ENCODE measurements at places on chromosomes 6 and 20. TPM values are rescaled to one million over a fixed set of nuclear protein-coding genes. Genes with fewer than 3 reads are reported as not detected.

Gene CNKSR3
- total RNA-seq = 27.9 TPM

- no peaks in the 10 kb centered on the region for H3K36me3 ChIP-seq
- no peaks in the 10 kb centered on the region for H3K27me3 ChIP-seq
- no peaks in the 10 kb centered on the region for H3K4me1 ChIP-seq
- H3K27ac ChIP-seq = no peak overlapping the region
Observed at GRCh38 chr6:8858854-8859331, 423.5 kb upstream of the SLC35B3 start.

DNA sequence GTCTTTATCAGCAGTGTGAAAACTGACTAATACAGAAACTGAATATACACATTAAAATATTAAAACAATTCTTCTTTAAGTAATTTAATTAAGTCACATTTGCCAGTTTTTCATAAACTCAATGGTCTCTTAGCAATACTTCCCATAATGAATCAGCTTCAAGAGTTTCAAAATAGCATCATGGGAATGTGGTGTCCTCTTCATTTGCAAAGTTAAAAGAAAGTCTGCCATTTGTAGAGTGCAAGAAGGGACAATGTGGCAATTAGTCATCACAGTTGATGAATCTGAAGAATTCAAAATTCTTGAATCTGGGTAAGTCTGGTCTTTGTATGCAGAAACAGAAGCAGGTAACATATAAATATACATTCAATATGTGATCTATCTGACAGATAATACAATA, 38.7 kb downstream of the SYNE1 start:
- no peaks in the 10 kb centered on the region for H3K36me3 ChIP-seq
- no peaks in the 10 kb centered on the region for H3K27me3 ChIP-seq
- H3K4me1 ChIP-seq = no peaks in the 10 kb centered on the region
- no peak overlapping the region for H3K4me3 ChIP-seq
- no peak for DNase-seq
- no peak overlapping the region for H3K27ac ChIP-seq

Gene VSTM2L
- not detected for total RNA-seq

GRCh38 chr6:35469751-35470662, 1.8 kb downstream of the RPL10A start:
- DNase-seq = peak; percentile 64
- peaks cover 76% of the 10 kb centered on the region for H3K36me3 ChIP-seq
- H3K4me1 ChIP-seq = peaks cover 27% of the 10 kb centered on the region
- H3K27me3 ChIP-seq = no peaks in the 10 kb centered on the region
- H3K27ac ChIP-seq = peak overlapping the region; percentile 93

GRCh38 chr20:11467436-11467835, 450.3 kb upstream of the BTBD3 start:
- no peaks in the 10 kb centered on the region for H3K36me3 ChIP-seq
- no peaks in the 10 kb centered on the region for H3K27me3 ChIP-seq
- H3K4me1 ChIP-seq = no peaks in the 10 kb centered on the region

GRCh38 chr6:131910956-131911355, 40.2 kb downstream of the CCN2 start:
- no peak overlapping the region for H3K27ac ChIP-seq
- H3K4me3 ChIP-seq = no peak overlapping the region
- no peak for DNase-seq
- no peaks in the 10 kb centered on the region for H3K36me3 ChIP-seq
- H3K4me1 ChIP-seq = no peaks in the 10 kb centered on the region
- H3K27me3 ChIP-seq = no peaks in the 10 kb centered on the region

DNA sequence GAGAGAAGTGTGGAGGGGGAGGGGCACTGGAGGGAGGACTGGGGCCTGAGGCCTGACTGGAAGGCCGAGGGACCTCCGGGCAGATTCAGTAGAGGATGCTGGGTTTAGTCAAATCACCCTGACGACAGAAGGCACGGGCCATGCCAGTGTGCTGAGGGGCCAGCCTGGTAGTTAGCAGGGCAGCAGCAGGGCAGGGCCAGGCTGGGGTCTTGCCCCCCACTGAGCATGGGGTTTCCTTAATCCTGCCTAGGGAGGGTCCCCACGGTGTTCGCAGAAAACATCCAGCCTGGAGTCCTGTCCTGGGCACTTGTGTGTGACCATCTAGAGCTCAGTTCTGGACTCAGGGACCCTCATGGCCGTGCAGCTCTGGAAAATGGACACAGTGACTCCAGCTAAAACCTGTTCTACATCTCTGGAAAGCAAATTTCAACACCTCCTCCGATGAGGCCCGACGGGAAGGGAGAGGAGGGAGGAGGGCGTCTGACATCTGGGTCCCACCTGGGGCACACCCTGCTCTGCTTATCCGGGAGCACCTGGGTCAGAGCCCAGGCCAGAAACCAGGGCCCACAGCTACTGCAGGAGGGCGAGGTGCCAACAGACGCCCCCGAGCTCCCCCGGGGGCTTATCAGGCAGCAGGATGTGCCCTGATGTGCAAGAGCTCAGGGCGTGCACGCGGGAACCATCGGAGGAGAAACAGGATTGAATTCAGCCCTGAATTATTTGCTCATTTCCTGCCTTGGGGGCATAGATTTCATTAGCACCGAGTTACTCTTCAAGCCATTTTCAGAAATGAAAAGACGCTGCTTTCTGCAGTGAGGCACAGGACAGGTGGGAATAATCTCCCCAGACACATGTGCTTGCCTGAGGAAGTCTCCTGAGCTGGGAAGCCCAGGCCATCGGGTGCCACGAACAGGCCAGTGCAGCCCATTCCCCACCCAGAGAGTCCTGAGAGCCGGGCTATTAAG, 78.0 kb upstream of the MPC1 start:
- DNase-seq = no peak
- H3K4me3 ChIP-seq = no peak overlapping the region
- H3K27me3 ChIP-seq = peaks cover 48% of the 10 kb centered on the region
- no peaks in the 10 kb centered on the region for H3K36me3 ChIP-seq

Gene PPP1R14C
- 14.1 TPM for total RNA-seq

DNA sequence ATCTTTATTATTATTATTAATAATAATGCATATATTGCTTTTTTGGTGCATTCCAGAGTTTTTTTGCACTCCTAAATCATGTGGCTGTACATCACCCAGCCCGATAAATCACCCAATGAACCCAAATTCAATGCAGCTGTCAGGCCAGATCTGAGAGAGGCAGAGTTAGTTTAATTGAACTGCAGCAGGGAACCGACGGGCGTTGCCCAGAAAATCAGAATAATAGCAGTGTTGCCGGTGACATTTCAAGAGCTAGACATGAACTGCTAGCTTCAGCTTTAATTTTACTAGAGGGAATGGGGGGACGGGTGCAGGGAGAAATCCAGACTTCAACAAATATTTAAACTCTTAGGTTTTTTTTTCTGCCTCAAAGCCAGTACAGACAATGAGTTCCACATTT, 135.0 kb downstream of the CLIC5 start:
- H3K36me3 ChIP-seq = no peaks in the 10 kb centered on the region
- no peaks in the 10 kb centered on the region for H3K27me3 ChIP-seq
- no peak overlapping the region for H3K27ac ChIP-seq
- H3K4me3 ChIP-seq = no peak overlapping the region
- no peaks in the 10 kb centered on the region for H3K4me1 ChIP-seq

- peak; percentile 47 for DNase-seq
- H3K36me3 ChIP-seq = no peaks in the 10 kb centered on the region
- H3K4me1 ChIP-seq = peaks cover 15% of the 10 kb centered on the region
- peak overlapping the region; percentile 67 for H3K27ac ChIP-seq
Observed at GRCh38 chr6:130019326-130020072, 1.1 kb downstream of the L3MBTL3 start.

DNA sequence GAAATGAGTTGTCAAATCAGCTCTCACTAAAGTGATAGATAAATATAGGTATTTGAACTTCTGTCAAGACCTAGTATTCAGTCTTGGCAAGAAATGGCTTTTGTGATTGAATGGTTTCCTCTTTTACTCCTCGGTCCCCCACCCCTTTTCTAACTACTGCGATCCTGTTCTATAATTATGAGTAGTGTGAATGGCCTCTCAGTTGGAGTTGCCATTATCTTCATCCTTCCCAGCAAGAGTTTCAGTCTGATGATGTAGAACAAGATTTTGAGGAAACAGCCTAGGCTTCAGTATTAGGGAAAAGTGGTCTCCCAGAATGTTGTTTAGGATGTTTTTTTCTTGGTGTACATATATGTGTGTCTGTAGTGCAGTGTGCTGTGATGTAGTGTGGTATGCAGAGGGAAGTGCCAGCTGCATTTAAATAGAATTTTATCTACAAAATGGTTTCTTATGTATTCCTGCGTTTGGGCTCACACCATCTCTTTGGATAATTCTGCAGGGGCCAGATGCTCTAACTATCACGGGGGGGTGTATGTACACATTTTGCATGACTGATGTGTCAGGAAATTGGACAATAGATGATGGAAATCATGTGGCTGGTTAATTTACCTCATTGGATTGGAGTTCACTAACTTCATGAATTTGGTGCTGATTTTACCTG, 180.1 kb upstream of the MMS22L start:
- DNase-seq = no peak
- no peak overlapping the region for H3K27ac ChIP-seq
- no peaks in the 10 kb centered on the region for H3K27me3 ChIP-seq
- H3K36me3 ChIP-seq = no peaks in the 10 kb centered on the region

DNA sequence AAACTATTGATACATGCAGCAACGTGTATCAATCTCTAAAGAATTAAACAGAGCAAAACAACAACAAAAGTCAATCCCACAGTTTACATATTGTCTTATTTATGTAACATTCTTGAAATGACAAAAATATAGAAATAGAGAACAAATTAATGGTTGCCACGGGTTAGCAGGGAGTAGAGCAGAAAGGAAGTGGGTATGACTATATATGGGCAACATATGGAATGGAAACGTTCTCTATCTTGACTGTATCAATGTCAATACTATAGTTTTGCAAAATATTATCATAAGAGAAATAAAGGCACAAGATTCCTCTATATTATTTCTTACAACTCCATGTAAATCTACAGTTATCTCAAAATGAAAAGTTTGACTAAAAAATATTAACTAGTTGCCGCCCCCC, 12.8 kb downstream of the AK9 start:
- no peaks in the 10 kb centered on the region for H3K4me1 ChIP-seq
- H3K27me3 ChIP-seq = 0 out of 3 replicates have a peak, but pooled peaks cover 2% of the 10 kb centered on the region
- DNase-seq = no peak
- H3K27ac ChIP-seq = no peak overlapping the region
- no peak overlapping the region for H3K4me3 ChIP-seq

- H3K4me3 ChIP-seq = no peak overlapping the region
- H3K4me1 ChIP-seq = no peaks in the 10 kb centered on the region
- 0 out of 2 replicates have a peak, but pooled peaks cover 4% of the 10 kb centered on the region for H3K27me3 ChIP-seq
- DNase-seq = no peak
- H3K27ac ChIP-seq = no peak overlapping the region
Observed at GRCh38 chr6:148934539-148934938, 187.7 kb downstream of the UST start.

Data from K562 (cell line).